ENCODE measurements at places on chromosomes 12 and 14. TPM values are rescaled to one million over a fixed set of nuclear protein-coding genes. Genes with fewer than 3 reads are reported as not detected.

Gene KLHL33
- total RNA-seq: 0.05 TPM

DNA sequence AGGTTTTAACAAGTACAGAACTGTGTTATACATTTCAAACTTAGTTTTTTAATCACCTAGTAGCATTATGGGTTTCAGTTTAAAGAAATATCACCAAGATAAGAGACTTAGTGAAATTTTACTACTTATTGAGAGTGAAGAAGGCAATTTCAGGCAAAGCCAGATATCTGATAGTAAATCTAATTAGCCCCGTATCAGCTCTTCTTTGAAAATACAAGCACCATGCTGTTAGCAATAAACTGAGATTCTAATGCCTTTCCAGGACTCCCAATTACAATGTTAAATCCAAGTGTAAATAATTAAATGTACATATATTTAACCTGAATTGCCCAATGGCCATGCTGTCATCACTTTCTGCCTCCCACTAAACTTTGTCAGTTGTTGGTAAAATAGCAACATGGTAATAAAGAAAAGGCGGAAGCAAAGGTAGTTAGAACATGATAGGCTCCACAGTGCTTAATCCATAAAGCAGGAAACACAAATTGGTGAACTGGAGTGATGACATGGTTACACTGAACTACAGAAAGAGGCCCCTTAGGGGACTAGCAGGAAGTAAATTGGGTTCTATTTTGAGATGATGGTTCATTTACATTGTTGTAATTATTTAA lies 646.1 kb downstream of the C12orf50 start:
- H3K27ac ChIP-seq: no peak overlapping the region
- peaks cover 5% of the 10 kb centered on the region for H3K27me3 ChIP-seq
- H3K4me1 ChIP-seq: no peaks in the 10 kb centered on the region
- H3K4me3 ChIP-seq: no peak overlapping the region

DNA sequence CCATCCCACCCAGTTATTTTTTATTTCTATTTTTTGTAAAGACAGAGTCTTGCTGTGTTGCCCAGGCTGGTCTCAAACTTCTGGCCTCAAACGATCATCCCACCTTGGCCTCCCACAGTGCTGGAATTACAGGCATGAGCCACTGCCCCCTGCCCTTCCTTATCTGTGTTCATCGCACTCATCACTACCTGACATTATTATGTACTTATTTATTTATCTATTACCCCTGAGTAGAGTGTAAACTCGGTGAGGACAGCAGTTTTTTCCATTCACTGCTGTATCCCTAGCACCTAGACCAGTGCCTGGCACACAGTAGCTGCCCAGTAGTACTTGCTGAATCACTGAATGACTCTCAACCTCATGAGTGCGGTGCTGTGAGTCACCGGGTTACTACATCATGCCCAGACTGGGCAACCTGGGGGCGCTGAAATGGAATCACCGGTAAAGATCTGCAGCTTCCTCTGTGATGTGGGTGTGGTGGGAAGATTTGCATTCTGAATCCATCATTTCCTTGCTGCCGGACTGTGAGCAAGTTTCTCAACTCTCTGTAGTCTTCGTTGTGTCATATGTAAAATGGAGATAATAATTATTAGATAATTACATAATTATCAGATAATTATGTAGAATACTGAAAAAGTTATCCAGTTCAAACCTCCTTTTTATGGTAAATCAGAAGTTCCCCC lies 81.9 kb upstream of the USP44 start:
- H3K36me3 ChIP-seq: peaks cover 3% of the 10 kb centered on the region
- H3K27me3 ChIP-seq: no peaks in the 10 kb centered on the region
- H3K27ac ChIP-seq: peak overlapping the region; percentile 98
- no peak overlapping the region for H3K4me3 ChIP-seq

DNA sequence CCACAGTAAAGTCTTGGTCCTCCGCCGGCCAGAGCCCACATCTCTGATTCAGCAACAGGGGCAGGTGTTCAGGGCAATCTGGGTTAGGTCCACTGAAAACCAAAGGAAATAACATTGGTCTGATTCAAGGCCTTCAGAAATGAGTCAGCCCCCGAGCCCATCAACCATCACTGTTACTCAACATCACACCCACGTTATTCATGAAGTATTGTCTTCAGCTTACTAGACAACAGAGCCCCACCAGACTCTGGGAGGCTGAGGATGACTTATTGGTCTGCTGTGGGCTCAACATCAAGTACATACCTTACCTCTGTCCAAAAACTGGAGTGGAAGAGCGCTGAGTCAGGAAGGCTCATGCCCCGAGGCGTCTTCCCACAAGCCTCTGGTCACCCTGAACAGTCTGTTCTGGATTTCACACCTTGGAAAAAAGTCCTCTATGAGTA lies 97.5 kb downstream of the ZFP36L1 start:
- no peaks in the 10 kb centered on the region for H3K27me3 ChIP-seq
- no peak for DNase-seq

DNA sequence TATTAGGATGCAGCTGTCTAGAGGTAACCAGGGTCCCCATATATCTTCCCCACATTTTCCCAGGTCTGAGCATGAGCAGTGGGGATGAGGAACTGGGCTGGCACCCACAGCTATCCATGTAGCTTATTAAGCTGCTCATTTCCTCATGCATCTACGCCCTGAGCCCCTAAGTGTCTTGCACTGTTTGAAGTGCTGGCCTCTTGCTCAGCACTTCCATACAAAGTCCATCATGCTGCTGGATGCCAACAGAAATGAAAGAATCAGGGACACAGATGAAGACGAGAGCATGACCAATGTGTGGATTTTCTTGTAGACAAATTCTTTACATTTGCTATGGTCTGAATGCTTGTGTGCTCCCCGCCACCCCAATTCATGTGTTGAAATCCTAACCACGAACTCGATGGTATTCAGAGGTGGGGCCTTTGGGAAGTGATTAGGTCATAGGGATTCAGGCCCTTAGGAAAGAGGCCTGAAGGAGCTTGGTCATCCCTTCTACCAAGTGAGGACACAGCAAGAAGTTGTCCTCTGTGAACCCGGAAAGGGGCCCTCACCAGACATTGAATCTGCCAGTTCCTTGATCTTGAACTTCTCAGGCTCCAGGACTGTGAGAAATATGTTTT lies 54.5 kb downstream of the C12orf75 start:
- H3K27ac ChIP-seq: no peak overlapping the region
- H3K27me3 ChIP-seq: no peaks in the 10 kb centered on the region
- DNase-seq: no peak
- H3K4me1 ChIP-seq: no peaks in the 10 kb centered on the region

DNA sequence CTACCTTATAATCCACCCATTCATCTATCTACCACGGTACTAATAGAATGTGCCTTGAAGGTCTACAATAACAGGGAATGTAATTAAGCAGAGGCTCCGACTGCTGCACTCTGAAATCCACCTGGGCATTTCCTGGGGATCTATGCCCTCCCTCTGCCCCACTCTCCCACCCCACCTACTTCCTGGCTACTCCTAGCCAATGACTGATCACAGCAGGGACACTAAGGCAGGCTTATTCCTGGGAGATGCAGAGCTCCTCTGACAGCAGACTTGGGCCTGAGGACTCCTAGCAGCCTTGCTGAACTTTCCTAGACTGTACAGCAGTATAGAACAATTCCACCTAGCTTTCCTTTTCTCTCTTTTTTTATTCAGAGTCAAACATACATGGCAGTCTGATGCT lies 91.1 kb upstream of the DHRS4 start:
- DNase-seq: no peak
- no peaks in the 10 kb centered on the region for H3K4me1 ChIP-seq
- no peaks in the 10 kb centered on the region for H3K36me3 ChIP-seq
- H3K27me3 ChIP-seq: peaks cover 16% of the 10 kb centered on the region

Gene HECTD4
- 62.6 TPM for total RNA-seq

DNA sequence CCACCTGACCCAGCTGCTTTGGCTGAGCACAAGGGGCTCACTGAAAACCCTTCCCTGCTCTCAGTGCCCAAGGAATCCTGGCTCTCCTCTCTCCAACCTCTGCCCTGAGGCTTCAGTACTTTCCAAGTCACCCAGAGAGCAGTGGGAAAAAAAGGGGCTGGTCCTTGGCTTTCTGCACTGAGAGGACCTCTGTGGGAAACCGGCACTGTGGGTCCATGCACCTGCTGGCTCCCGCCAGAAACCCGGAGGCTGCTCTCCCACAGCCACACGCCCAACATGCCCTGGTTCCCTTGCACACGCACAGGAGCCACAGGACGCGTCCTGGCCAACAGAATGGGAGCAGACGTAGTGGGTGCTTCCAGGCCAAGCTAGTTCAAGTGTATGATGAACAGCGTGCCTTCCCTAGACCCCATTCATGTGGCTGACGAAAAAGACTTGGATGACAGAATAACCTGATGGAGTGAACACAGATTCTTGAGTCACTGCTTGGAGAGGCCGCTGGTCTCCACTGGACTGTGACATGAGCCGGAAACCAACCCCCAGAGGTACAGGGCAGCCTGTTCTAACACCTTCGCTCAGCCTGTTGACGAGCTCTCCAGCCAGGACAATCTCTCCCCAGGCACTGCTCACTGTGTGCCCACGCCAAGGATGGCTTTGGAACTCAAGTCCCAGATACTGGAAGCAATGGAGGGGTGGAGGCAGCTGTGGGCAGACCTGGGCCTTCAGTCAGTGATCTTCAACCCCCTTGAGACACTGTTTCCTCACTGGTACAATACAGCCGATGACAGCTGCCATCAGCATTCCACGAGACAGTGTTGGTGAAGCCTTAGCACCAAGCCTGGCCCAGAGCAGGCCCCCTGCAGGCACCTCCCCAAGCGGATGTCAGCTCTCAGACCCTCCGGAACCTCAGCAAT lies 87.7 kb downstream of the ITPK1 start:
- no peak overlapping the region for H3K27ac ChIP-seq
- H3K36me3 ChIP-seq: no peaks in the 10 kb centered on the region
- no peak for DNase-seq
- no peak overlapping the region for H3K4me3 ChIP-seq

Gene A2ML1
- not detected for total RNA-seq

GRCh38 chr14:35470755-35471154 lies 63.2 kb upstream of the INSM2 start:
- no peak overlapping the region for H3K27ac ChIP-seq
- no peaks in the 10 kb centered on the region for H3K4me1 ChIP-seq
- H3K4me3 ChIP-seq: no peak overlapping the region
- DNase-seq: no peak
- H3K27me3 ChIP-seq: peaks cover 47% of the 10 kb centered on the region

Gene FGD4
- total RNA-seq: 7.6 TPM

Gene PROX2
- not detected for total RNA-seq

DNA sequence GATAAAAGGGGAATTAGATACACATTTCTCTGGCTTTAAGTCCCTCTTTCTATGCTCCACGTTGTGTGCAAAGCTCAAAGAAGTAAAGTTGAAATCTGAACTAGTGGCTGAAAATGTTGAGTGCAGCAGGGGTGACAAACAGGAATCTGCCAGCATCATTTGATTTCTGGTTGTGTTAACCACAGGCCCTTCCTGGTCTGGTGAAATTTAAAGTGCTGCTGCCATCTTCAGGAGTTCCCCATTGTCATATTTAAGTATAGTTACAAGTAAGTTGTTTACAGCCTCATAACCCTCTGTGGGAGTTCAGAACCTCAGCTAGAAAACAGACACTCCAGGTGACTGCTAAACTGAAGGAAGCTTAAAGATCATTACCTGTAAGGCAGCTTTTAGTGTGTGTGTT lies 90.9 kb upstream of the CCDC196 start:
- H3K4me3 ChIP-seq: no peak overlapping the region
- no peaks in the 10 kb centered on the region for H3K4me1 ChIP-seq
- no peak overlapping the region for H3K27ac ChIP-seq
- H3K36me3 ChIP-seq: no peaks in the 10 kb centered on the region

GRCh38 chr12:99054601-99055128 lies 409.6 kb downstream of the APAF1 start:
- H3K27ac ChIP-seq: no peak overlapping the region
- H3K4me1 ChIP-seq: no peaks in the 10 kb centered on the region
- no peaks in the 10 kb centered on the region for H3K27me3 ChIP-seq
- no peak overlapping the region for H3K4me3 ChIP-seq
- DNase-seq: no peak
- H3K36me3 ChIP-seq: no peaks in the 10 kb centered on the region

Gene MYO1A
- not detected for total RNA-seq

DNA sequence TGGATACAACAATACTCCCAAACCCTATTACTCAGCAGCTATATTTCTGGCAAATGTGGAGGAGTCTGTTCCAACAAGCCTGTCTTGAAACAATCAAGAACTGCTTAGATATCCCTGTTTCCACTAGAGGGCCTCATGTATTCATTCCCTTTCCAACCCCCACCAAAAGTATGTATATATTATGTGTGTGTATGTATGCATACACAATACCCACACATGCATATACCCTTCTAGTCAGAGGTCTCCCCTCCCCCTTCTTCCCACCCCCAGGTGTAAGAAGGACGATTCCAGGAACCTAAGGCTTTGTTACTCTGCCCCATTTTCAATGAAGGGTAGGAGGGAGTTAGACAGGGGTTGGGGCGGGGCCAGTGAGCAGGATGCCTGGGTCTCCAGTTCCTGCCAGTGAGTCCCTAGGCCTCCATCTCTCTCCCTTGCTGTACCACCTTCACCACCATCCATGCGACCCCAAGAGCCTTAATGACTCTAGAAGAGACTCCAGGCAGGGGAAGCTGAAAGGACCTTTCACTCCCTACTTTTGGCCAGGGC lies at the start of gene DGKA:
Gene DGKA (plus strand): TSS at position 392 of the 546 bp plus-strand sequence. CDS start 5,342 bp downstream, outside the sequence.
- H3K4me1 ChIP-seq: peaks cover 48% of the 10 kb centered on the region
- no peaks in the 10 kb centered on the region for H3K27me3 ChIP-seq
- DNase-seq: no peak

DNA sequence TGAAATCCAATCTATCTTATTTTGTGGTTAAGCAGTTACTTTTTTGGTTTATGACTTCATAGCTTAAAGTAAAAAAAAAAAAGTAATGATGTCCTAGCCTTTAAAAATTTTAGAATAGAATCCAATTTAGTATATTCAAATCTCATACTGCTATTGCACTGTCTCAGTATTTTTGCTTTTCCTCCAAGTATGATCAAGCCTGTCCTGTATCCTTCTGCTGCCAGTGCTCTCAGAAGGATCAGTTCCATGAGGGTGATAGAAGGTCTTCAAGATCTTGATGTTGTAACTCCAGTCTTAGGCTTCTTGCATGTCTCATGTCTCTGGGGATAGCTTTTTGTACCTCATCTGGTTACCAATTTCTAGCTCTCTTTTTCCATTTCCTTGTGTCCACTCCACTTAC lies 324.2 kb upstream of the FAR2 start:
- DNase-seq: no peak
- no peak overlapping the region for H3K4me3 ChIP-seq
- peaks cover 2% of the 10 kb centered on the region for H3K4me1 ChIP-seq
- H3K36me3 ChIP-seq: no peaks in the 10 kb centered on the region
- H3K27ac ChIP-seq: no peak overlapping the region

DNA sequence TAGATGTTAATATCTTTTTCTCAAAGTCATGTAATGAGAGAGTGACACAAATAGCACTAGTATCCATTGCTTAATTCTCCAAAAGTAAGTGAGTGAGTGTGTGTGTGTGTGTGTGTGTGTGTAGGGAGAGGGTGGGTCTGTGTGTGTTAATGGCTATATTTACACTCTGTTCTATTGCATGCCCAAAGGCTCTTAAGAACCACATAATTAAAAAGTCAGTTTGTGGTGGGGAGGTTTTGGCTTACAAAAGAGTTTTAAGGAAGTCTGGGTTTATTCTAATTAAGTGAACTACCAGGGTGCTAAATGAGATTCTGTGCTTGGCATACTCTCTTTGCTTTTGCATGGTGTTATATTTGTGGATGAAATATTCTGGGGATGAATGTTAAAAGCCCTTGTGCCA lies 1897.6 kb upstream of the FLRT2 start:
- no peaks in the 10 kb centered on the region for H3K4me1 ChIP-seq
- no peaks in the 10 kb centered on the region for H3K27me3 ChIP-seq
- DNase-seq: no peak
- H3K36me3 ChIP-seq: no peaks in the 10 kb centered on the region
- H3K27ac ChIP-seq: no peak overlapping the region
- no peak overlapping the region for H3K4me3 ChIP-seq

GRCh38 chr12:389142-390096 lies at the start of gene KDM5A:
Gene KDM5A (minus strand): TSS chr12:389320. CDS start chr12:389091, 229 bp downstream.
- H3K27ac ChIP-seq: peak within 1 kb of the TSS; percentile 99
- peaks cover 9% of the 10 kb centered on the region for H3K36me3 ChIP-seq
- H3K27me3 ChIP-seq: no peaks in the 10 kb centered on the region
- H3K4me3 ChIP-seq: peak within 1 kb of the TSS; percentile 96
- DNase-seq: peak; percentile 96

All from osteocyte (in vitro differentiated cells).